ENCODE measurements at places on chromosomes 5 and 9.

DNA sequence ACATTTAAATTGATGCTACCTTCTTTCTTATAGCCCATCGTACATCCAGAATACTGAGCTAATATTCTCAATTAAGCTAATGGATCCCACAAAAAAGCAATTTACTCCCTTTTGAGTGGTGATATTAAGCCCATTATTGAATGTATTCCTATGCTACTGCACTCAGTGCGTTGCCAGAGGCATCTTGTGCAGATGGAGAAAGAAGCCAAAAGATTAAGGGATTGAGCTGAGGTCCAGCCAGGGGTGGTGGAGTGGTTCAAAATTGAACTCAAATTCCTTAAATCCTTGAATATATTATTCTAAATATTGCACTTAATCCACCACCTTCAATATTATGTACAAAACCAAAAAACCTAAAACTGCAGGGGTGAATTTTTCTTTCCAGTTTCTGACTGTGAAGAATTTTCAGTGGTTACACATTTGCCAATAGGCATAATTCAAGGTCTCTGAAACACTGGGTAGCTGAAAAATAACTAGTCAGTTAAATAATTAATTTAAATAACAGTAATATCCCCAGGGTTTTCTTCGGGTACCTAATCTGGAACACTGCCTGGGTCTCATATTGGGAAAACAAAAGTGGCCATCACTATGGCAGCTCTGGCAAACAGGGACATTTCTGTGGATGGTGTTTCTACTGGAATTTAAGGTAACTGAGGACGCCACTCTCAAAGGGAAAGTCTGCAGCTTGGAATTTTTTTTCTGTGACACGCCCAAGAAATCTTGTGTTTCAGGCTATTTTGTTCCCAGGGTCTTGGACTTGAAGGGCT lies 6.2 kb upstream of the LIFR start:
- no peak for DNase-seq

DNA sequence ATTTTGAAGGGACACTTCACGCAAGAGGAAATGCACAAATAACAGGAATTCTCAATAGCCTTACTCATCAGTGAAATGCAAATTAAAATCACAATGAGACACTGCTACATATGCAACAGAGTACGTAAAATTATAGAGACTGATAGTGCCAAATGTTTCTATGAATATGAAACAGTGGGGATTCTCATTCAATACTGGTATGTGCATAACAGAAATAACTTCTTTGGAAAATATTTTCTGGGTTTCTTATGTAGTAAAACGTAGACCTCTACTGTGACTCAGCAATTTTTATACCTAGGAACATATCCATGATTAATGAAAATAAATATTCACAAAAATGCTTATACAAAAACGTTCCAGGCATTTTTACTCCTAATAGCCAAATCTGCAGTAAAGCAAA lies 1625.2 kb downstream of the MAT2B start:
- no peak for DNase-seq

- DNase-seq: peak; percentile 88
Observed at GRCh38 chr9:121499427-121500164, at the start of gene GGTA1. Gene GGTA1, minus strand, starts transcription at chr9:121499844. Its CDS starts 31,922 bp downstream, at chr9:121467922.

GRCh38 chr9:98807070-98807813 lies at the start of gene GALNT12:
Gene GALNT12, plus strand, starts transcription at chr9:98807670. Its CDS starts 29 bp downstream, at chr9:98807699.
- no peak for DNase-seq

GRCh38 chr5:57447658-57448057 lies 35.0 kb downstream of the ACTBL2 start:
- DNase-seq: no peak

GRCh38 chr5:976849-977751 lies 31.5 kb upstream of the NKD2 start:
- no peak for DNase-seq

DNA sequence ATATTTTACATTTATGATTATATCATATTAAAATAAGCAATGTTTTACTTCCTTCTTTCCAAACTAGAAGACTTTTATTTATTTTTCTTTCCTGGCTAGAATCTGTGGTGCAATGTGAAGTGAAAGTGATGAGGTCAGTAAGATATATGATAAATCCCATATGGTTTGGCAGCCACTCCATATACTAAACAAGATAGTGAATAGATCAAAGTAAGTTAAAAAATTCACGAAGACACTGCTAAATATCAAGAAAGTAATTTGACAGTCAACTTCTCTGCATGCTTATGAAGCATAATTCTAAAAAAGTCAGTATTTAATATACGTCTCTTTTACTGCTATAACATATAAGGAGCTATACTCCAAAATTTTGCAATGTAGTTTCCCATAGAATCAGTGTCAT lies 972.8 kb downstream of the DTWD2 start:
- DNase-seq: no peak

DNA sequence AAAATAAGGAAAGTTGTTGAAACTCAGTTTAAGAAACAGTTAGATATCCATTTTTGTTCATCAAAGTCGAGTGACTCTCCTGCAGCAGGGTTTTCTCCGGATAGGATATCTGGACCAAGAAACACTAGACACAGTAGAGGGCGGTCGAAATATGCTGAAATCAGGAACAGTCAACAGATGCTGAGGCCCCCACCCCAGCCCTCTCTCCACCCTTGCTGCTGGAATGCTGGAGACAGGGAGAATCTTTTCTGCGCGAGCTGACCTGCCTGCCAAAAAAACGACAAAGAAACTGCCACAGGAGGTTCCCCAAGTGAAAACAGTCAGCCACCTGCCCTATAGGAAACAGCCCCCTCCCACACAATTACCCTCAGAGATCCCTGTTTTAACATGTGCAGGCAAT lies 4.3 kb upstream of the IL13 start:
- no peak for DNase-seq

- DNase-seq: no peak
Observed at GRCh38 chr5:37838933-37839341, 904 bp downstream of the GDNF start.

GRCh38 chr5:16663840-16664239 lies 47.0 kb upstream of the RETREG1 start:
- DNase-seq: no peak

Measured in left forelimb (tissue), 1 donor.